Fibroblast of the conjunctiva (primary cell): ENCODE measurements at places on chromosomes 12 and 14.

GRCh38 chr12:8145754-8146441 lies 10.9 kb upstream of the ZNF705A start:
- peak; percentile 24 for DNase-seq

- no peak for DNase-seq
Observed at GRCh38 chr14:68506645-68507419, 286.0 kb downstream of the ZFP36L1 start.

- no peak for DNase-seq
Observed at GRCh38 chr14:33335366-33335765, 396.7 kb downstream of the NPAS3 start.

DNA sequence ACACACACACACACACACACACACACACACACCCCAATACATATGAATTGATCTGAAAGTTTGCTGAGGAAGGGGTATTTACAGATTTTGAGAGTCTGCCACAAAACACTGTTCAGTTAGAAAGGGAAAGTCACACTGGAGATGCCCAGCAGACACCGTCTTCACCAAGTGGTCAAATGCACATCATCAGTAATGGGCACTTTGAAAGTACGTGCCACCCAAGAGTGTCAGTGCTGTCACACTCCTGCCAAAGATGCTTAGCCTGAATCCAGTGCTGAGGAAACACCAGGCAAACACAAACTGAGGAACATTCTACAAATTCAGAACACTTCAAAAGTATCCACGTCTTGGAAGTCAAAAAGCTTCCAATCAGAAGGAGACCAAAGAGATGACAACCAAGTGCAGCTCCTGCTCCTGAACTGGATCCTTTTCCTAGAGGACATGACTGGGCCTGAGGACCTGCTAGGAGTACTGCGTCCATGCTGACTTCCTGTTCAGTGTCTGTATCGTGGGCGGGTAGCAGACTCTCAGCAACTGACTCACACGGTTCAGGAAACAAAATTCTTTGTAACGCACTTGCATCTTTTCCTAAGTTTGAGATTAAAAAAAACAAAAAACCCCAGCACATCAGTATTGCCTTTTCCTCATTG lies 18.6 kb downstream of the PSMC1 start:
- no peak for DNase-seq

DNA sequence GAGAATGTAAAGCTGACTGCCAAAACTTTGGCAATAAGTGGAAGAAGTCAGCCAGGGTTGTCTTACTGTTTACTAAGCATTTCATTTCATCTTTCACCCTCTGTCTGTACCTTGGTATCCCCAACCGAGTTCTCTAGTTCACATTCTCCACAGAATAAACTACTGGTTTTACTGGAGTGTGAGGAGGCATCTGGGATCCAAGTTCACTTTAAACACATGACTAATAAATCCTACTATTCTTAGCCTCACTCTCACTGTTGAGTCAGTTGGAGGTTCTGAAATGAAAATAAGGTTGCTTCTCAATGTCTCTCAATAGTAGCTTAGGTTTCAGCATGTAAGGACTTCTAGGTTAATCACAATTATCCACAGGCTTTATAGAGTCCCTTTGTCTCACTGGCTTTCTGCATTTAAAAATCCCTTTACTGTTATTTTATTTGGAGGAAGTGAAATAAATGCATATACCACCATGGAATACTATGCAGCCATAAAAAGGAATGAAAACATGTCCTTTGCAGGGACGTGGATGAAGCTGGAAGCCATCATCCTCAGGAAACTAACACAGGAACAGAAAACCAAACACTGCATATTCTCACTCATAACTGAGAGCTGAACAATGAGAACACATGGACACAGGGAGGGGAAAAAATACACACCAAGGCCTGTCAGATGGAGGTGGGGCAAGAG lies 95.8 kb downstream of the EPS8 start:
- no peak for DNase-seq

GRCh38 chr12:6029401-6029800 lies 84.3 kb upstream of the ANO2 start:
- DNase-seq = no peak

DNA sequence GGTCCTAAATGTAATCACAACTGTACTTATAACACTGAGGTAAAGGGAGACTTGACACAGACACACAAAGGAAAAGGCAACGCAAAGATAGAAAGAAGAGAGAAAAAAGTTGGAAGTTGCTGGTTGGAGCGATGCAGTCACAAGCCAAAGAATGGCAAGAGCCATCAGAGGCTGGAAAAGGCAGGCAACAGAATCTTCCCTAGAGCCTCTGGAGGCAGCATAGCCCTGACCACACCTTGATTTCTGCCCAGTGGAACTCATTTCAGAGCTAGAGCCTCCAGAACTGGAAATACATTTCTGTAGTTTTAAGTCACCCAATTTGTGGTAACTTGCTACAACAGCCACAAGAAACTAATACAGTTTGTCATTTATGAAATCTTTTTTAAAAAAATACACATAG lies 89.2 kb downstream of the PUS7L start:
- no peak for DNase-seq

- DNase-seq = no peak
Observed at GRCh38 chr12:120759591-120760348, 34.1 kb downstream of the ACADS start.

DNA sequence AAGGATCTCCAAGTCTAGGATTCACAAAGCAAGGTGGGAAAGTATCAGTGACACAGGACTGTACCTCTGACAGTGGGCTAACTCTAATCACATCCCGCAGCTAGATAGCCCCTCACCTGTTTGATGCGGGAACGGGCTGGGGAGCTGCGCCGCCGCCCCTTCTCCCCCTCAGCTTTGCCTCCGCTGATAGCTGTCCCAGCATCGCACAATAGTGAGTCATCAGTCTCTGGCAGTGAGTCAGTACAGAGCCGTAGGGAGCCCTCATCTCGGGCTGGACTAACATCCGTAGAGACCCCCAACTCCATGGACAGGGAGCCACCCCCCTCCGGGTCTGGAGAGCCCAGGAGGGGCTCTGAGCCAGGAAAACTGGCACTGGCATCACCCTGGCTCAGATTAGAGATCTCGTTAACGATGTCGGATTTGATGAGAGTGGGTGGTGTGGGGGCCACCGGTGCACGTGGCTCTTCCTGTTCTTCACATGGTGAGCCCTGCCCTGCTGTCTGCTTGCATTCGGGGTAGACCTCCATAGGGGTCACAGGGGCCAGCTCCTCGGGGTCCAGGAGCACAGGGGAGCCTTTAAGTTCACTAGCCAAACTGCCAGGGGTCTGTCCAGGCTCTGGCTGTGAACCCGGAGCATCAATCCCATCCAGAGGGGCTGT lies 10.9 kb downstream of the KMT2D start:
- DNase-seq = no peak

DNA sequence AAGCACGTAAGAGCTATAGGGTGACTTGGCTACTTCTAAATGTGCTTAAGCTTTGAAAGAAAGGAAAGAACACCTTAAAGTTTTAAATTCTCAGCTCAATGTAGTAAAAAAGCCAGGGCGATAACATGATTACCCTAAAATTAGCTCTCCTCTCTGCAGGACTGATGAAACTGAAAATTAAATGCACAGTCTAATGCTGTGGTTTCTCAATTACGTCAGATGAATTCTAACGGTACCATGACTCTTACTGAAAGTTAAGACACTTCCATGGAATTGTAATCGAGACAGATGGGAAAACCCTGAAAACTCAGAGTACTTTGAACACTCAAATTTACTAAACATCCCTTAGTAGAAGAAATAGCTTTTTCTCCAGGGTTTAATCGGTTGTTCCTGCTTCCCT lies 25.9 kb upstream of the PRKD1 start:
- DNase-seq = no peak

GRCh38 chr12:59972905-59973304 lies 377.1 kb downstream of the SLC16A7 start:
- peak; percentile 23 for DNase-seq

DNA sequence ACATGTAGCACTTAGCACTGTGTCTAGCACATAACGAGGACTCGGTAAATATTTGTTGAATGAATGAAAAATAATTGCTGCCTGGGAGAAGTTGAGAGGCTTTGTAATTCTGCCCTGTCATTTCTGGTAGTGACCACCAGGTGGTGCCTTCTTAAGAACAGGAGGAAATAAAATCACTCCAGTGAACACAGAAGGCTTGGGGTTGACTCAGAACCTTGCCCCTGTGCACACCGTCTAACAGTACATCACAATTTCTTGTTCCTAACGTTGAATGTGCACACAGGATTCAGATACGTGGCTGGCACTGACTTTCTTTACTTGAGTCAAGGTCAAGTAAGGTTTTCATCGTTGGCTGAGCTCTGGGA lies 91.8 kb downstream of the RGS6 start:
- no peak for DNase-seq

- no peak for DNase-seq
Observed at GRCh38 chr12:56188778-56189098, 545 bp downstream of the SMARCC2 start.

GRCh38 chr12:132263451-132264049 lies 65.8 kb downstream of the GALNT9 start:
- no peak for DNase-seq

- DNase-seq = no peak
Observed at GRCh38 chr14:23142826-23143225, 23.8 kb upstream of the CEBPE start.

- no peak for DNase-seq
Observed at GRCh38 chr12:128909653-128910052, 56.4 kb downstream of the GLT1D1 start.

- DNase-seq = no peak
Observed at GRCh38 chr14:55847766-55848165, 267.8 kb downstream of the KTN1 start.

- no peak for DNase-seq
Observed at GRCh38 chr14:49774106-49774505, 6.2 kb downstream of the KLHDC2 start.

- no peak for DNase-seq
Observed at GRCh38 chr14:85538636-85539035, 8.7 kb downstream of the FLRT2 start.

- no peak for DNase-seq
Observed at GRCh38 chr14:96213871-96214465, 9.3 kb downstream of the BDKRB2 start.

DNA sequence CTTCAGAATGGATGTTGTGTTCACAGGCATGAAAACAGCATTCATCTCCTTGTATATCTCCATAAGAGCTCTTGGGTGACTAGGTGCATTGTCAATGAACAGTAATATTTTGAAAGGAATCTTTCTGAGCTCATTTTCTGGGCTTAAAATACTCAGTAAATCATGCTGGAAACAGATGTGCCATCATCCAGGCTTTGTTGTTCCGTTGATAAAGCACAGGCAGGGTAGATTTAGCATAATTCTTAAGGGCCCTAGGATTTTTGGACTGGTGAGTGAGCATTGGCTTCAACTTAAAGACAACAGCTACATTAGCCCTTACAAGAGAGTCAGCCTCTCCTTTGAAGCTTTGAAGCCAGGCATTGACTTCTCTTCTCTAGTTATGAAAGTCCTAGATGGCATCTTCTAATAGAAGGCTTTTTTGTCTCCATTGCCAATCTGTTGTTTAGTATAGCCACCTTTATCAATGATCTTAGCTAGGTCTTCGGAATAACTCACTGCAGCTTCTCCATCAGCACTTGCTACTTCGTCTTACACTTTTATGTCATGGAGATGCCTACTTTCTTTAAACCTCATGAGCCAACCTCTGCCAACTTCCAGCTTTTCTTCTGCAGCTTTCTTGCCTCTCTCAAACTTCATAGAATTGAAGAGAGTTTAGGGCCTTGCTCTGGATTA lies 79.6 kb upstream of the PSMA6 start:
- no peak for DNase-seq

GRCh38 chr12:121893961-121894460 lies 5.4 kb downstream of the PSMD9 start:
- DNase-seq = no peak

DNA sequence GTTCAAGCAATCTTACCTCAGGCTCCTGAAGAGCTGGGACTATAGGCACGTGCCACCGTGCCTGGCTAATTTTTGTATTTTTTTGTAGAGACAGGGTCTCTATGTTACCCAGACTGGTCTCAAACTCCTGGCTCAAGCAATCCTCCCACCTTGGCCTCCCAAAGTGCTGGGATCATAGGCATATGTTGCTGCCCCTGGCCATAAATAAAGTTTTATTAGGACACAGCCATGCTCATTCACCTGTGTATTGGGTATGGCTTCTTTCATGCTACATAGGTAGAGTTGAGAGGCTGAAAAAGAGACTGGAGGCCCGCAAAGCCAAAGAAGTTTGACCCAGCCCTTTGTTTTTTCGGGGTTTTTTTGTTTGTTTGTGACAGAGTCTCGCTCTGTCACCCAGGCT lies 61.7 kb upstream of the NCOR2 start:
- no peak for DNase-seq

- DNase-seq = no peak
Observed at GRCh38 chr12:62679608-62680007, 213.0 kb downstream of the MON2 start.

DNA sequence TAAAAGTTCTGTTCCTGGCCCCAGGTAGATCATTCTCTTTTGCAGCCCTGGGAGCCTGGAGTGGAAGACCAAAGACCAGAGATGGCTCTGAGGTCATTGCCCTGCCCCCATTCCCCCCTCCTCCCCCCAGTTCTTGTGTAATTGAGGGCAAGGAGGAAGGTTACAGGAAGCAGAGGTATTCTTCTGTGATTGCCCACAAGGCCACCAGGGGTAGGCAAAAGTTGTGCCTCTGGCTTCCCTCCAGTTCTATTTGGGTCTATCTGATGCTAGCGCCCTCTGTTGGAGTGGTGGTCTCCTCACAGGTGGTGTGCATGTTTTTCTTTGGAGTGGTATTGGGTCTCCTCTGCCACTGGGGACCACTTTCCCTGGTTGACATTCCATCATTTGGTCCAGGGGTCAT lies 41.2 kb upstream of the CRY1 start:
- DNase-seq = no peak

DNA sequence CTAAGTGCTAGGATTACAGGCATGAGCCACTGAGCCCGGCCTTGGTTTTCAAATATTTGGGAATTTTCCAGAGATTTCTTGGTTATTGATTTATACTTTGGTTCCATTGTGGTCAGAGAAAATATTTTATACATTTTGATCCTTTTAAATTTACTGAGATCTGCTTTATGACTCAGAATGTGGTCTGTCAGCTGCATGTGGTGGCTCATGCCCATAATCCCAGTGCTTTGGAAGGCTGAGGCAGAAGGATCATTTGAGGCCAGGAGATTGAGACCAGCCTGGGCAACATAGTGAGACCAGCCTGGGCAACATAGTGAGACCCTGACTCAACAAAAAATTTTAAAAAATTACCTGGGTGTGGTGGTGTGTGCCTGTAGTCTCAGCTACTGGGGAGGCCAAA lies 49.8 kb downstream of the ADCK1 start:
- DNase-seq = no peak

DNA sequence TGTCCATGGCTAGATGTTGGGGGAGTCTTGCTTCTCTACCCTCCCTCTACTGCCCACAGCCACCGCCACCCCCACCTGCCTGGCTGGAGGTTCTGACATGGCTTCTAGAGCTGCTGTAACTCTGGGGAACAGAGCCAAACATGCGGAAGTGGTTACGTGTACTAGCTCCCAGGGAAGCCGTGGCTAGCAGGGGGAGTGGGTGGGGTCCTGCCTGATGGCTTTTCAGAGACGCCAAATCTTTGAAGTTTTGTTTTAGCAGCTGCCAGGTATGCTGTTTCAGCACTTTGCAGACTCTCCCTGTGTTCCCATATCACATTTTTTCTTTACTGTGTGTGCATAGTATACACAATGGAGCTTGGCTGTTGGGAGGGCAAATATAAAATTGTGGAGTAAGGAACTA lies 150.3 kb downstream of the TGFB3 start:
- peak; percentile 84 for DNase-seq
